ENCODE measurements at places on chromosomes 3 and 15. TPM values are rescaled to one million over a fixed set of nuclear protein-coding genes. Genes with fewer than 3 reads are reported as not detected.
A peak's percentile ranks its signal among the peaks of the same experiment; 100 is the strongest.

DNA sequence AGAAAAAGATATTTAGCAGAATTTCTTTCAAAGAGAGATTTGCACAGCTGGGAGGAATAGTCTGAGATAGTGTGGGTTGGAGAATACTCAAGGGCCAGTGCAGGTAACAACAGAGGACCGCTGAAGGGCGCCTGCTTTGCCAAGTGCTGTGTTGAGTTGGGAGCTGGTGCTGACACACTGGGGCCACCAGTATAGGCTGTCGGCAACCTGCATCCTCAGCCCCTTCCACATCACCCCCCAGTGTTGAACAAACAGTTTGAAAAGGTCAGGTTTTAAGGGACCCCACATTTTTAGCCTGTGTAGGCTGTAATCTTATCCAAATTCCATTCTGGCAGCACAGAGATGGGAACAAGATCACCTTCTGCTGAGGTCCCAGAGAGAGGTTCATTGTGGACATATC, 96.6 kb downstream of the ABHD5 start:
- H3K27me3 ChIP-seq = no peaks in the 10 kb centered on the region
- no peak for DNase-seq
- H3K4me1 ChIP-seq = no peaks in the 10 kb centered on the region
- no peak overlapping the region for H3K27ac ChIP-seq

The C3orf20 gene
- not detected for total RNA-seq

GRCh38 chr3:43726521-43726920, 35.8 kb downstream of the ABHD5 start:
- peaks cover 20% of the 10 kb centered on the region for H3K4me1 ChIP-seq
- no peak overlapping the region for H3K27ac ChIP-seq
- H3K27me3 ChIP-seq = no peaks in the 10 kb centered on the region
- peak; percentile 69 for DNase-seq
- no peaks in the 10 kb centered on the region for H3K36me3 ChIP-seq
- no peak overlapping the region for H3K4me3 ChIP-seq

- peak; percentile 85 for DNase-seq
- peak overlapping the region; percentile 69 for H3K4me3 ChIP-seq
- no peaks in the 10 kb centered on the region for H3K27me3 ChIP-seq
- peak overlapping the region; percentile 93 for H3K27ac ChIP-seq
- H3K4me1 ChIP-seq = peaks cover 53% of the 10 kb centered on the region
These were observed 6.8 kb downstream of the BCL6 start for GRCh38 chr3:187738331-187739093.

- DNase-seq = no peak
- peaks cover 7% of the 10 kb centered on the region for H3K4me1 ChIP-seq
- H3K4me3 ChIP-seq = no peak overlapping the region
- no peaks in the 10 kb centered on the region for H3K36me3 ChIP-seq
These were observed 159.2 kb downstream of the CHST2 start for GRCh38 chr3:143278721-143279120.

GRCh38 chr15:31953478-31953877, 76.8 kb upstream of the CHRNA7 start:
- H3K27me3 ChIP-seq = no peaks in the 10 kb centered on the region
- DNase-seq = no peak
- no peak overlapping the region for H3K4me3 ChIP-seq
- no peaks in the 10 kb centered on the region for H3K36me3 ChIP-seq

The RTP3 gene
- not detected for total RNA-seq

DNA sequence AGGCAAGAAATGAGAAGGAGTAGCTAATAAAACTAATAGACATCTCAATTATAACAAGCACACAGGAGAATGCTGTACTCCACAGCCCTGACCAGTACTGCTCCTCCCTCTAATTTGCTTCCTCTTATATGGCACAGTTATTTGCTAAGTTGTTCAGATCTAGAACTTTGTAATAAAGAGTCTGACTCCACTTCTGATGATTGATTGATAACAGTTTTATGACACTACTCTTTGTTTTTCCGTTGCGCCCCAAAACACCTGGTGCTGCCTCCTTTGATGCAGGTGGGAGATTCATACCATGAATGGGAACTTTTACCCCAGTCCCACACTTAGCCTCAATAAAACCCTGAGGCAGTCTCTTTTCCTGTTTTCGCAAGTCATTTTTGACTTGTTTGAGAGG, 777.7 kb downstream of the GBE1 start:
- H3K4me3 ChIP-seq = no peak overlapping the region
- no peak overlapping the region for H3K27ac ChIP-seq
- H3K27me3 ChIP-seq = no peaks in the 10 kb centered on the region
- no peak for DNase-seq
- H3K4me1 ChIP-seq = no peaks in the 10 kb centered on the region

- H3K36me3 ChIP-seq = peaks cover 6% of the 10 kb centered on the region
- H3K27me3 ChIP-seq = no peaks in the 10 kb centered on the region
- DNase-seq = no peak
These were observed 96.5 kb upstream of the MYO5C start for GRCh38 chr15:52392008-52392687.

DNA sequence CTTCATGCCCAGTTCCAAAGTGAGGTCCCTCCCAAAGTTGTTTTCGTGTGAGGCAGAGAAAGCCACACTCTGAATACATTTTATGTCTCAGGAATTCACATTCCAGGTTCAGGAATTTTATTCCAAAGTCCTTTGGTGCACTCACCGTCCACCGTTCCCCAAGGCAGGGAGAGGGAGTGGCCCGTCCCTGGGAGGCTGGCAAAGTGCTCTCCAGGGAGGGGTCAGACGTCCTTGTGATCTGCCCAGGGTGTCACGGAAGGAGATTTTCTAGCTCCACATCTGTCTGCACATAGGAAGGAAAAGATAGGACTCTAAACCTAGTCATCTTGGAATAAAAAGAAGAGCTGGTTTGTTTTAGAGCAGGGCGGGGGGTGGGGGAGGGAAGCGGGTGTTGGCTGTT, 47.9 kb downstream of the KLF13 start:
- H3K27ac ChIP-seq = no peak overlapping the region
- peaks cover 6% of the 10 kb centered on the region for H3K4me1 ChIP-seq
- DNase-seq = no peak
- H3K36me3 ChIP-seq = no peaks in the 10 kb centered on the region
- H3K4me3 ChIP-seq = no peak overlapping the region

- no peak overlapping the region for H3K4me3 ChIP-seq
These were observed 1037.3 kb downstream of the SI start for GRCh38 chr3:164040991-164041390.

GRCh38 chr3:51982352-51982837, 940 bp upstream of the ACY1 start:
- H3K36me3 ChIP-seq = peaks cover 2% of the 10 kb centered on the region
- DNase-seq = no peak
- H3K4me3 ChIP-seq = peak overlapping the region; percentile 71
- H3K4me1 ChIP-seq = peaks cover 15% of the 10 kb centered on the region
- H3K27ac ChIP-seq = peak overlapping the region; percentile 73
- no peaks in the 10 kb centered on the region for H3K27me3 ChIP-seq

DNA sequence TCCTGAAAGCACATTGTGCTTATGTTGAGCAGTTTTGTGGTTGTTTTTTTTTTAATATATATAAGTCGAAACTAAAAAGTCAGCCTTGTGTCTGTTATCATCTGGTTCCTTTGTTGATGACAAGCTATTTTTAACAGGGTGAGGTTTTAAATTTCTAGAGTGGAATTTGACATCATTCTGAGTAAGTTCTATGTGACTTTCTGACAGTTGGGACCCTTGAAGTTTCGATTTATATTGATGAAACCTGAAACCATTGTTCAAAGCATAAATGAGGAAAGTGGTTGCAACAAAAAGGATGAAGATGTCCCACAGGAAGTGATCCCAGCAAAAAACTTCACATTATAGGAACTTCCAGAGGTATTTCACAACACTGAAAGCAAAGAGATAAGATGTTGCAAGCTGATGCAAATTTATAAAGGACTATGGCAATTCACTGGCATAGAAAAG, 94.0 kb downstream of the CYP19A1 start:
- peaks cover 5% of the 10 kb centered on the region for H3K27me3 ChIP-seq
- no peaks in the 10 kb centered on the region for H3K36me3 ChIP-seq
- DNase-seq = no peak
- no peak overlapping the region for H3K27ac ChIP-seq

GRCh38 chr3:147380387-147380951, 25.9 kb downstream of the ZIC4 start:
- H3K4me1 ChIP-seq = no peaks in the 10 kb centered on the region
- no peaks in the 10 kb centered on the region for H3K36me3 ChIP-seq
- DNase-seq = no peak
- no peak overlapping the region for H3K27ac ChIP-seq
- peaks cover 73% of the 10 kb centered on the region for H3K27me3 ChIP-seq

GRCh38 chr15:75531041-75531450, 48.1 kb downstream of the PTPN9 start:
- DNase-seq = peak; percentile 37
- H3K27ac ChIP-seq = no peak overlapping the region
- H3K27me3 ChIP-seq = no peaks in the 10 kb centered on the region
- peaks cover 17% of the 10 kb centered on the region for H3K4me1 ChIP-seq

The STOML1 gene
- 16.6 TPM for total RNA-seq

GRCh38 chr3:139481116-139481515, 4.8 kb upstream of the RBP2 start:
- no peak overlapping the region for H3K27ac ChIP-seq
- no peaks in the 10 kb centered on the region for H3K4me1 ChIP-seq
- H3K4me3 ChIP-seq = no peak overlapping the region
- DNase-seq = peak; percentile 4

GRCh38 chr15:56794165-56794552, 60.9 kb upstream of the ZNF280D start:
- H3K4me3 ChIP-seq = no peak overlapping the region
- no peaks in the 10 kb centered on the region for H3K27me3 ChIP-seq
- no peak overlapping the region for H3K27ac ChIP-seq
- peak; percentile 75 for DNase-seq

DNA sequence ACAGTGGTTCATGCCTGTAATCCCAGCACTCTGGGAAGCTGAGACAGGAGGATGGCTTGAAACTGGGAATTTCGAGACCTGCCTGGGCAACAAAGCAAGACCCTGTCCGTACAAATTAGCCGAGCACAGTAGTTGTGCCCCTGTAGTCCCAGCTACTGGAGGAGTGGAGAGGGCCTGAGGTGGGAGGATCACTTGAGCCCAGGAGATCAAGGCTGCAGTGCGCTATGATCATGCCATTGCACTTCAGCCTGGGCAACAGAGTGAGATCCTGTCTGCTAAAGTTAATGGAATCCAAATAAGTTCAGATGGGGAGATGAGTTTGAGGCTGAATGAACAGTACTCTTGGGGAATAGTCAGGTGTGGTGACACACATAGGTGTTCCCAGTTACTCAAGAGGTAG, 14.4 kb downstream of the TRIM71 start:
- H3K27me3 ChIP-seq = peaks cover 23% of the 10 kb centered on the region
- H3K4me3 ChIP-seq = no peak overlapping the region
- H3K27ac ChIP-seq = no peak overlapping the region
- no peaks in the 10 kb centered on the region for H3K4me1 ChIP-seq
- no peak for DNase-seq

The ATP8B4 gene
- 0.23 TPM for total RNA-seq

- peaks cover 6% of the 10 kb centered on the region for H3K4me1 ChIP-seq
- H3K36me3 ChIP-seq = no peaks in the 10 kb centered on the region
These were observed 116.1 kb downstream of the IMPG2 start for GRCh38 chr3:101204246-101204645.

The ST6GAL1 gene
- 19.3 TPM for total RNA-seq

GRCh38 chr3:196281962-196282361, 5.6 kb downstream of the PCYT1A start:
- no peak overlapping the region for H3K27ac ChIP-seq
- no peaks in the 10 kb centered on the region for H3K27me3 ChIP-seq
- no peaks in the 10 kb centered on the region for H3K36me3 ChIP-seq
- peaks cover 46% of the 10 kb centered on the region for H3K4me1 ChIP-seq
- no peak for DNase-seq
- no peak overlapping the region for H3K4me3 ChIP-seq

DNA sequence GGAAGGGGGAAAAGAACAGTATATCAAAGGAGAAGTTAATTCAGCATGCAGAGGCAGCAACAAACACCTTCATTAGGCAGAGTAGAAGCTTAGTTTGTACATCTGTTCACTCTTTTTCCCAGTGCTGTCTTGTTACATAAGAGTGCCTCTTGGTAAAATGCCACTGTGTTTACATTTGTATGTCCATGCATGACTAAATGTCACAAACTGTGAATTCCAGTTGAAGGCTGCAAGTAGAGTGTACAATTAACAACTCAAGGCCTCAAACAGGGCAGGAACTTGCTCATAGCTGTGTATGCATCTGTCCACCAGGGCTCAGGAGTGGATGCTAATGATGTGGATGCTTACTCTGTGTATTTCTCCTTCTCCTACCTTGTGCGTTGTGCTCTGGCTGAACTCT, 214.2 kb upstream of the TPM1 start:
- no peak for DNase-seq
- no peak overlapping the region for H3K4me3 ChIP-seq
- no peak overlapping the region for H3K27ac ChIP-seq
- no peaks in the 10 kb centered on the region for H3K36me3 ChIP-seq
- no peaks in the 10 kb centered on the region for H3K27me3 ChIP-seq

GRCh38 chr15:77818484-77819047, 185.9 kb upstream of the LINGO1 start:
- H3K27me3 ChIP-seq = peaks cover 41% of the 10 kb centered on the region
- no peaks in the 10 kb centered on the region for H3K36me3 ChIP-seq
- no peak for DNase-seq
- no peak overlapping the region for H3K4me3 ChIP-seq
- H3K27ac ChIP-seq = no peak overlapping the region
- no peaks in the 10 kb centered on the region for H3K4me1 ChIP-seq

DNA sequence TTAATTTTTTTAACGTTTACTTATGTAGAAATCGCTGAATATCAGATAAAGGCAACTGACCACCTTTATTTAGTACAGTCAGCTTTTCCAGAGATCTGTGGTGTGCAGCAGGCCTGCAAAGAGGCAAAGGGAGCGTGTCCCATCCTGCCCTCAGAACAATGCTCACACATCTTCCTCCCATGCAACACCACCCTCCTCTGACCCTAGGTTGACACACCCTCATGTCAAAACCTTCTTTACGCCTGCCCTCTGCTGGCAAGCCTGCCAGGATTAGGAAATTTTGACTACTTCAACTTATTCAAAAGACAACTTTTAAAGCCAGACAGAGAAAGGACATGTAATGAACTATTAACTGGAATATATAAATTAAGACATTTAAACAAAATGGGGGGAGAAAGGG, 513.7 kb downstream of the FOXP1 start:
- no peak overlapping the region for H3K27ac ChIP-seq
- H3K4me1 ChIP-seq = peaks cover 32% of the 10 kb centered on the region
- H3K4me3 ChIP-seq = no peak overlapping the region
- H3K36me3 ChIP-seq = no peaks in the 10 kb centered on the region

DNA sequence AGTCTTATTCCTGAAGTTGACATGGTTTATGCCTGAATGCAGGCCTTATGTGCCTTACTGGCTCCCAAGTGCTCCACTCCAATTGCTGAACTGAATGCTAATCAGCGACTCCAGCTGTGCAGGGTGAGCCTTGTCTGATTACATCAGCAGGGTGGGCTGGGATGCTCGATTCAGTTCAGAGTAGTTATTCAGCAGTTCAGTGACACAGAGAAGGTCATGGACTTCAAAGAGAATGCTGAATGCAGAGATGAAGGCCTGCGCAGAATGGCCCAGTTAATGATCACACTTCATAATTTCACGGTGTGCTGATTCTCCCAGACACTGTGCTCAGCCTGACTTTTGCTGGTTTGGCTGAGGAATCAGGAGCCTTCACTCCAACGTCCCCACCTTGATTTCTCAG, 63.6 kb downstream of the CLDN1 start:
- H3K36me3 ChIP-seq = no peaks in the 10 kb centered on the region
- no peaks in the 10 kb centered on the region for H3K27me3 ChIP-seq
- no peaks in the 10 kb centered on the region for H3K4me1 ChIP-seq

- no peak overlapping the region for H3K27ac ChIP-seq
- H3K4me1 ChIP-seq = no peaks in the 10 kb centered on the region
- H3K27me3 ChIP-seq = no peaks in the 10 kb centered on the region
- H3K4me3 ChIP-seq = no peak overlapping the region
- no peaks in the 10 kb centered on the region for H3K36me3 ChIP-seq
- DNase-seq = no peak
These were observed 240.1 kb upstream of the ST8SIA2 start for GRCh38 chr15:92153620-92154019.

Measured in astrocyte (in vitro differentiated cells and primary cell).